ENCODE measurements at places on chromosomes 2 and 18.

- no peak for DNase-seq
These were observed 81.9 kb downstream of the CDH2 start for GRCh38 chr18:28095041-28095440.

DNA sequence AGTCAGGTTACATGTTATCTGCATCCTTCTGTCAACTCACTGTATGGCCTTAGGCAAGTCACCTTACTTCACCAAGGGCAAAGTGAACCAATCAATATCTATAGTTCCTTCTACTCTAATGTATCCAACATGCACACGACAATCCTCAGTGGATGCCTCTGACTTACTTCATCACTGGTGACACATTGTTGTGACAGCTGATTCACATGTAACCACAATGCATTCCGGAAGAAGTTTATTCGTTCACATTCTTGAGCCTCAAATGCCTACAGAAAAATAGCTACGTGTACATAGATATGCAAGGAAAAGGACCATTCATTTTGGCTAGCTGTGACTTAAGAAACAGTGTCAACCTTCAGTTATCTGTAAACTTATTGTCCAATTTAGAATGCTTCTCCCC, 26.3 kb upstream of the EPG5 start:
- peak; percentile 51 for DNase-seq

GRCh38 chr2:217735034-217735433, 267.8 kb downstream of the TNS1 start:
- no peak for DNase-seq

DNA sequence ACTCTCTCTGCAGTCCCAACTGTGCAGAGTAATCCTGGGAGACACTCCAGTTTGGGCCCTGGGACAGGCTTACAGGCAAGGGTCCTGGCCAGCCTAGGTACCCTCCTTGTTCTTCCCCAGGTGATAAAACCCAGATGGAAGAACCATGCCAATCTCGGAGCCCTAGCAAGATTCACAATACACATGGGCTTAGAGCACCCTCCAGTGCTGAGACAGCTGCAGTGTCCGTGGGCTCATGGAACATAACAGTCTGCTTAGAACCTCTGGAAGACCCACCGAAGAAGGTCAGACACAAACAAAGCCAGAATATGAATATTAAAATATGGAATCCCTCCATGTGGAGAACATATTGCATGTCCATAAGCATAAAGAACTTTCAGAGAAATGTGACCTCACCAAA, 568.1 kb downstream of the KCNJ3 start:
- no peak for DNase-seq

- no peak for DNase-seq
These were observed 56.0 kb upstream of the FZD7 start for GRCh38 chr2:201977651-201978050.
